ENCODE measurements at places on chromosomes 6 and 20.
A peak's percentile ranks its signal among the peaks of the same experiment; 100 is the strongest.

- H3K27me3 ChIP-seq: no peaks in the 10 kb centered on the region
- no peak for DNase-seq
- H3K27ac ChIP-seq: peak overlapping the region; percentile 26
- H3K4me3 ChIP-seq: peak overlapping the region; percentile 100
Measured at GRCh38 chr20:62388839-62389600, 2.1 kb downstream of the RPS21 start.

DNA sequence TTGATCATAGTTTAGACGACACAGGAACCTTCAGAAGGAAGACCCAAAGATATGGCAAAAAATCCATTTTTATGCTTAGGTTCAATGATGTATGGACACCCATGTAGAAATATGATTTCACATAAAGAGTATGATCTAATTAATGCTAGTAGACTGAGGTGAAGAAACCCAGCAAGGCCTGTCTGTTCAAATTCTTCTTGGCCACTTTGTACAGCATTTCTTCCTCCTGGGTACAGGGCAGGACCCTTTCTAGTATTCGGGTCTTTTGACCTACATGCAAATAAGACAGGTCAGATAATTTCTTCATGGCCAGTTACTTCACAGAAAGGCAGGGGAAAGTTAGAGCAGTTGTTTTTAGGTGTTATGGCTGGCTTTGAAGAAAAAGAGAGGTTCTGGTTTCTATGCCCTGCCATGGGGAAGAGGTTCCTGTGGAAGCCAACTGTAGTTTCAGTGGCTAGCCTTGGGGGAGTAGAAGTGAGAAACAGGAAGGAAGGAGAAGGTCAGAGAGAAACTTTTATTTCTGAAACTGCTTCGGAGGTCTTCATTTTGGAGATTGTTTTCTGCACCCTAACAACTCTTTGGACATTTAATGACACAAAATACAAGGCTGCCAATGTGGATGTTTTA is 208.3 kb downstream of the PTPRK start:
- H3K27ac ChIP-seq: no peak overlapping the region
- H3K4me3 ChIP-seq: no peak overlapping the region
- no peaks in the 10 kb centered on the region for H3K4me1 ChIP-seq
- no peak for DNase-seq

DNA sequence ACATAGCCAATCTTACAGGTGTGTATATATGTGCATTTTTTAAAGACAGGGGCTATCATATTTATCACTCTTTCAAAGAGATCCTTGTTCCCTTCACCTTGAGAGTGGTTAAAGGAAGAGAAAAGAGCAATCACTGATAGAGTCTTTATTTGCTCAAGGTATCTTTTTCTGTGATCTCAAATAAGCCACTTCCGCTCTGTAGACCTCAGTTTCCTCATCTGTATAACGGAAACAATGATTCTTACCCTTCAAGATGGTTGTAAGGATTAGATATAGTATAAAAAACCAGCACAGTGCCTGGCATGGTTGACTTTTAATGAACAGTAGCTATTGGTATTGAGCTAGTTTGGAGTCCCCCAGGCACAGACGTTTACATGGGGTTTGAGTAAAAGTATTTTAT is 10.1 kb upstream of the LRFN2 start:
- H3K27me3 ChIP-seq: peaks cover 15% of the 10 kb centered on the region
- H3K27ac ChIP-seq: no peak overlapping the region
- DNase-seq: no peak
- no peaks in the 10 kb centered on the region for H3K36me3 ChIP-seq
- no peaks in the 10 kb centered on the region for H3K4me1 ChIP-seq
- no peak overlapping the region for H3K4me3 ChIP-seq

DNA sequence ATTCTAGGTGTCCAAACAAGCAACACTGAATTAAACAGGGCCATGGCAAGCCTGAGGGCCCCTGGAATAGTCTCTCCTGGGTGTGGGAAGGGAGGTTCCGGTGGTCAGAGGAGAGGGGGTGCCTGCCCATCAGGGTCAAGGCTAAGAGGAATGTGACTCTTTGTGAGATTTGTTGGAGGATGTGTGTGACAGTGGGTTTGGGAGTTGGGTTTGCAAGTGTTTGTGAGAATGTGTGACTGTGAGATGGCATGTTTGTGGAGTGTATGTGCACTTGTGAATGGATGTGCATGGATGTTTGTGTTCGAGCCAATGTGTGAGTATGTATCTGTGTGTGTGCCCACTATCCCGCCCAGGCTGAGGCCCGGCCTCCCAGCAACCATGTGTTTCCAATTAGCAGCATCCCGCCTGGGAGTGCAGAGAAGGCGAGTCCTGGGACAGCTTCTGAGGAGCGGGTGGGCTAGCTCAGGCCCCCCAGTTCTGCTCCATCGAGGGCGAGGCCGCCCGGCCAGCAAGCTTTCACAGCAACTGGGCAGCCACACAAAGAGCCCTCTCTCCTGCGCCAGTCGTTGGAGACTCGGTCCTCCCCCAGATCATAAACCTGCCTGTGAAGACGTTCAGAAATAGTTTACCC is 12.6 kb downstream of the FOXC1 start:
- DNase-seq: no peak
- H3K27ac ChIP-seq: no peak overlapping the region
- H3K4me3 ChIP-seq: no peak overlapping the region
- peaks cover 34% of the 10 kb centered on the region for H3K27me3 ChIP-seq
- no peaks in the 10 kb centered on the region for H3K4me1 ChIP-seq
- no peaks in the 10 kb centered on the region for H3K36me3 ChIP-seq
